Activated CD4-positive, alpha-beta T cell treated with anti-CD3 and anti-CD28 coated beads, Interleukin-2, amount 50 U/mL, for 48 hours (primary cell): ENCODE measurements at places on chromosomes 4 and X.

DNA sequence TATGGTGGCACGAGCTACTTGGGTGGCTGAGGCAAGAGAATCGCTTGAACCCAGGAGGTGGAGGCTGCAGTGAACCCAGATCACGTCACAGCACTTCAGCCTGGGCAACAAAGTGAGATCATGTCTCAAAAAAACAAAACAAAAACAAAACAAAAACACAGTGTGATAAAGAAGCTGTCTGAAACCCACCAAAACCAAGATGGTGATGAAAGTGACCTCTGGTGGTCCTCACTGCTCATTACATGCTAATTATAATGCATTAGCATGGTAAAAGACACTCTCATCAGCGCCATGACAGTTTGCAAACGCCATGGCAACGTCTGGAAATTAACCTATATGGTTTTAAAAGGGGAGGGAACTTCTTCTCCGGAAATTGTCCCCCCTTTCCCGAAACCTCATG, 29.4 kb upstream of the OPHN1 start:
- DNase-seq = peak; percentile 0

- DNase-seq = no peak
These were observed 278.3 kb downstream of the TECRL start for GRCh38 chr4:64130907-64131306.

GRCh38 chr4:3765271-3766035, 732 bp upstream of the ADRA2C start:
- DNase-seq = peak; percentile 11

- no peak for DNase-seq
These were observed 485.5 kb downstream of the PRR32 start for GRCh38 chrX:127305013-127305412.

DNA sequence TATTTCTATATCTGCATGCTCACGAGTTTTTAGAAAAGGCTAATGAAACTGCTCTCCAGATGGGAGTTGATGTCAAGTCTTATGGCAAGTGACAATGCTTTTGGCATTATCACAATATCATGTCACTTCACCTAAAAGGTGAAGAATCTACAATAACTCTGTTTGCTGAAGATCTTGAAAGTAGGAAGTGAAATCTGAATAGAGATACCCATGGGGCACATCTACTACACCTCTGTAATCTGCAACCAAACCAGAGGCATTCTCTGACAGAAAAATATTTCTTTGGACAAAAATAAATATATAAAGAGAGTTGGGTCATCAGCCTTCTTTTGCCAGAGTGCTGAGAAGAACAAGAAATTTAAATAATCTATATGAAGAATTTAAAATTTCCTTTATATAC, 3.9 kb upstream of the VAMP7 start:
- DNase-seq = no peak

DNA sequence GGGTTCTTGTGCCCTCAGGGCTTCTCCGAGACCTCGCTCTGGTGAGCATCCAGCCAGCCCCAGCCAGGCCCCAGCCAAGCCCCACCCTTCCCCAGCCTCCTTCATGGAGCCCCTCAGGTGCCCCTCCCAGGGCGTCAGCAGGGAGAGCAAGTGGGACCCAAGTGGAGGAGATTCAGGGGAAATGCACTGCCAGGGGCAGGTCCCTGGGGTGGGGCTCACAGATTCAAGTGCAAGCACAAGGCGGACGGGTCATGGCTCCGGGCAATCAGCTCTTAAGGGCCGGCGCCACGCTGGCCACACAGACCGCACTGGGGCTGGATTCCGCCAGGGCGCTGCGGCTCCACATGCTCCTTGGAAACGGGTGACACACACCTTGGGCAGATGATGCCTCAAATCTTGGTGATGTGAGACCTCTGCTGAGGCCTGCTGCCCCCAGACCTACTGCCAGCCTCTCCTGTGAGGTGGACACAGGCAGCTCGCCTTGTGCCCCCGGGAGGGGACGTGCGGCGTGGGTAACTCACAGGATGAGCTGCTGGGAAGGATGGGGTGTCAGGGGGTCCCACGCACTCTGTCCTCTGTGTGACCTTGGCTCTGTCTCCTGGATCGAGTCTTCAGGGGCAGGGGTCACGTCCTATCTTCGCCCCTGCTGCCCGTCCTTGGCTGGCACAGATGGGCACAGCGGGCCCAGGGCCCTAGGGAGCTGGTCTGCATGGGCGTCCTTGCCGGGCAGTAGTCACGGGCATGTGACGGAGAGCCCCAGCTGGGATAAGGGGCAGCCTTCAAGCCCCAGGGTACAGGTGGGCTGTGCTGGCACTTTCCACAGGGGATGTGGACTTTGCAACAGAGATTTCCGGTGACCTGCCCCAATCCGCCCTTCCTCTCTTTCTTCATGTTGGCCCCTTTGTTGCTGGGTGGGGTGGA, 17.1 kb downstream of the NAT8L start:
- DNase-seq = no peak

DNA sequence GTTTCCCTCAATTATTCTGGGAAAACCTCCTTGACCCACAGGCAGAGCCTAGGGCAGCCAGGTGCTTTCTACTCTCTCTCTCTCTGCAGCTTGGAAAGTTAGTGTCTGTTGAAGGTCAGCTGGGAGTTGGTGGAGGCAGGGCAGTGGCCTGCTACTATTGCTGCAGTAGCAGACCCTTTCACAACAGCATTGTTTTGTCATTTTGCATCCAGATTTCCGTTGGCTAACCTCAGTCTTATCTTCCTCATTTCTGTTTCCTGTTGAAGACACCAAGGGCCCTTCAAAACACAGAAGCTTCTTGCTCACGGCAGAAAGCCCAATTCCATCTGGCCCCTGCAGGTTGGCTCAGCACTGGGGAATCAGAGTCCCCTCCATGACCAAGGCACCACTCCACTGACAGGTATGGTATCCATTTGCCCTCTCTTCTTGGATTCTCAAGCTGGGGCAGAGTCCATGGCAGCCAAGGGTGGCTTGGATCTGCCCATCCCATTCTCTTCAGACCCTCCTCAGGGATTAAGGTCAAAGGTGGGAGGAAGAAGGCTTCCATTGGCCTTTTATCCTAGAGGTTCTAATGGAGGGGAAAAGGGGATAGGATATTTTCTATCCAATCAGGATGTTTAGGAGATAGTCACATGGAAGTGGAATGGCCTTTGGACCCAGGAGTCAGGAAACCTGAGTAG, 24.6 kb downstream of the VSIG4 start:
- DNase-seq = no peak

- no peak for DNase-seq
These were observed 10.3 kb upstream of the GPR143 start for GRCh38 chrX:9775930-9776329.

DNA sequence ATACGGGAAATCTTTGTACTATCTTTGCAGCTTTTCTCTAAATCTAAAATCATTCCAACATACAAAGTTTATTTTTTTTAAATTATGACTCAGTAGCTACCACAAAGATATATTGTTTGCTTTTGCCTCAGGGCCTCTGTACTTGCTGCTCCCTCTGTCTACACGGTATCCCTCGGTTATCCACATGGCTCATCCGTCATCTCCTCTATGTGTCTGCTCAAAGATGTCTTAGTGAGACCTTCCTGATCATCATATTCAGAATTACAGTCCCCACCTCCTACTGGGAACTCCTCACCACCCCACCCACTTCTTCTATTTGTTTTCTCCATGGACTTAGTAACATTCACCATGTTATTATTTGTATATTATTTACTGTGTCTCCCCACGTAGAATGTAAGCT, 107.8 kb downstream of the PARM1 start:
- DNase-seq = no peak

DNA sequence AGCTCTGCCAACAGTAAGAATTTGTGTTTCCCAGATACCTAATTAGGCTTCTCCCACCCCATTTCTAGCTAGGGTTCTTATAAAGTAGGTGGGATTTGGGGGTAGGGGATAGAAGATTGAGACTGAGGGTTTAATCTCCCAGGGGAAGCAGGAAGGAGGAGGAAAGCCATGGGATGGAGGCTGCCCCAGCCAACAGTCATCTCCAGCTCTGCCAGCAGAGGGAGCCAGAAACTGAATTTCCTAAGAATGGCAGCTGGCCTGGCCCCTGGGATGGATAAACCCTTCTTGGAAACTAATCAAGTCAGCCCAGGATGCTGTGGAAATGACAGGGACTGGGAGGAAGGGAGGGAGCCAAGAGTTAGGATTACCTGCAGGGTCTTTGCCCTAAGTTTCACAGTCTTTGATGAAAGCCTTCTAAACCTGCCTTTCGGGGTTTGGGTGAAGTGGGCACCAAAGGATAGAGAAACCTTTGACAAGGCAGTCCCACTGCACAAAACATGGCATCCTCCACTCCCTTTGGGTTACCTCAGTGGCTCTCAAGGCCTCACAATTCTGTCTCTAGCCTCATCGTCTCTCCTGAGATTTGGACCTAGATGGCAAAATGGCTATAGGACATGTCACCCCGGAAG, 6.7 kb upstream of the ERCC6L start:
- DNase-seq = peak; percentile 46

- no peak for DNase-seq
These were observed 9.6 kb downstream of the OTOP1 start for GRCh38 chr4:4217113-4217512.

GRCh38 chrX:4830880-4831557, 1117.6 kb upstream of the PRKX start:
- DNase-seq = no peak

- DNase-seq = no peak
These were observed 3.8 kb upstream of the AMMECR1 start for GRCh38 chrX:110321670-110322069.

GRCh38 chr4:84099599-84099998, 399.5 kb downstream of the NKX6-1 start:
- DNase-seq = no peak

- DNase-seq = no peak
These were observed 78.8 kb upstream of the BANK1 start for GRCh38 chr4:101711590-101712260.

DNA sequence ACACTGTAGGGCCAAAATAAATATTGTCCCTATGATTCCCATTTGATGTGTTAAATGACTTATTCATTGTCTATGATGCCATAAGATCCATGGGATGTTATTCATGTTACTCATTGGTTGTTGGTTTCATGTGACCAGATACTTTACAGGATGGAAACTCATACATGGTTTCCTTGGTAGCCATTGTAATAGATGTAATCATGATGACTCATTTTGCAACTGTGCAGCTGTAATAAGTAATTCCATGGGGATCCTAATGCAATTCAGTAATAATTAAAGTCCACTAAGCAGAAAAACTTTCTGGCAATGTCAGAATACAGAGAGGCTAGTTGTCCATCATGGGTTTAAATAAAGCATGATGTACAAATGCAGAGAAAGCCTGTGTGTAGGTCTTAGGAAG, 389.7 kb upstream of the NR3C2 start:
- DNase-seq = no peak

DNA sequence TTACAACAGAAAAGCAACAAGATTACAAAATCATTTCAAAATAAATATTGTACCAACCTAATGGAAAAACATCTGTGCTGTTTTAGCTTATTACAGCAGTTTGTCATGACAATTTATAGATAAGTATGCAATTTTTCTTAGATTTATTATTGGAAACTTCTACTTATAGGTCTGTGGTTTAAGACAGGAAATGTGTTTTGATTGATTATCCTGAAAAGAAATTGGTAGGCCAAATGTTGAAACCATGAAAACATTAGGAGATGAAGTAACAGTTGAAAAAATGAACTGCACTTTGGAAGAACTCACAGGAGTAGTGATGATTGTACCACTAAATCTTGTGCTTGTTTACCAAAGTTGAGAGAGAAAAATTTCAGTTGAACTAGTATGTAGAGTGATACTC, 162.2 kb upstream of the GIMD1 start:
- no peak for DNase-seq

GRCh38 chrX:39195156-39195555, 393.9 kb downstream of the MID1IP1 start:
- DNase-seq = no peak

DNA sequence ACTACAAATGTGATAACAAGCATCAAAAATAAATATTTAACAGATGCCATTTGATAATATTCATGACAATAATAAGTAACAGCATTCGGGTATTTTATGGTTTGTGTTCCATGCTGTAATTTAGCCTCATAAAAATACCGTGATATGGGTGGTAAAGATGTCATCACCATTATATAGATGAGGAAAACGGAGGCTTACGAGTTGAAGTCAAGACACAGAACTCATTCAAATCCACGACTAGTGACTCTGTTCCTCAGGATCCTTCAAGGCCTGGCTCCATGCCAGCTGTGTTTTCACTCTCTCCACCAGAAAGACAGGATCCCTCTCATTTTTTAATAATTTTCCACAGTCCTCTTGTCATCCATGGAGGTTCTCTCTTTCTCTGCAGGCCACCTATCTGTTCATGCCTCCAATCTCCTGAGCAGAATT, 94.5 kb downstream of the APBB2 start:
- DNase-seq = no peak

DNA sequence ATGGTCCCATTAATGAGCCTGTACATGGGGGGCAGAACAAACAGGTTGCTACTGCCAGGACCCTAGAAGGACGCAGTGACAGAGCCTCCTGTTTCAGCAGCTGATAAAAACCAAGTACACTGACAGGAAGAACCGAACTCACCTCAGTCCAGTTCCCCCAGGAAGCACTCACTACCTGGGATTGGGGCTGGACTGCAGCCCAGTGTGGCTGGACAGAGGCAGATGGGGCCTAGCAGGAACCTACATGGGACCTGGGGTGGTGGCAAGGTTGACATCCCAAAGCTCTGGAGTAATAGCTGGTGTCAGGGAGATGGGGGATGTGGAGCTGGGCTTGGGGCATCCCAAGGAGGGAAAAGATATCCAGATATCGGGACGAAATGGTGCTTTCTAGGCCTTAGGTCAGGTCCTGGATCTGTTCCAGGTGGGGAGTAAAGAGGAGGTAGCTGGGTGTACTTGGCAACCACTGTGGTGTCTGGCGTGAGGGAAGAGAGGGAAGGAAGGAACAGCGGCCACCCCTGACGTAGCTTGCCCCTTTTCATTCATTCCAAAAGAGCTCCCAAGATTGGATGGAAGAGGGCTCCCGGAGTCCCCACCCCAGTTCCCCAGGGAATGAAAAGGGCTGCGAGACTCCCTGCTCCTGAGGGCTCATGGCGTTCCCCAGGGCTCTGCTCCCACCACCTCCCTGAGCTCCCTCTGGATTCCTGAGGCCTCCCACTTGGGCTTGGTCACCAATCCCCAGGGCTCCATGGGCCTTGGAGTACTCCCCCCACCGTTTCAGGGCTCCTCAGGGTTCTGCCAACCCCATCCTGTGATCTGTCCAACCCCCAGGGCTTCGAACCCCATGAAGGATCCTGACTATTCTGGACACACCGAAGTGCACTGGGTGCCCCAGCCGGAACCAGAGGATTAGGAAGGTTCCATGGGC, 4.5 kb downstream of the EMD start:
- no peak for DNase-seq
